Stimulated activated CD8-positive, alpha-beta memory T cell treated with anti-CD3 and anti-CD28 coated beads, Interleukin-7, amount 100 ng/mL, for 4 hours (primary cell): ENCODE measurements at places on chromosomes 12 and 14.

GRCh38 chr12:109948368-109948767 is 47.8 kb downstream of the GIT2 start:
- no peak for DNase-seq

DNA sequence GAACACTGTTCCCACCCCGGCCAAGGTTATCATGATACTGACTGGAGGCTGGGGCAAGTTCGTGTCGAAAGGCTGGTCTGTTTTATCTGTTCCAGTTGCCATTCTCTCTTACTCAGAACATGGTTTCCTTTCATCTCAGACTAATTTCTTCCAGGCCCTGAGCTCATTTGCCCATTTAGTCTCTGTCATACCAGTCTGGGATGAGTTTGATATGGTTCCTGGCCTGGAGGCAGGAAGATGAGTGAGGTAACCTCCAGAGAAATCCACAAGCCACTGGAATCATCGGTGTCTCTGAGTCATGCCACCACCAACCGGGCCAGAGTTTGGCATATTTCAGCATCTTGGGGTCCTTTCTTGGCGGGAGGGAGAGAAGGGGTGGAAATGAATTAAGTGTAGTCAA is 114.7 kb downstream of the NTF3 start:
- no peak for DNase-seq

- DNase-seq, result no peak
These were observed 143.0 kb downstream of the TMTC1 start for GRCh38 chr12:29640589-29641345.

- no peak for DNase-seq
These were observed 44.5 kb upstream of the ZDHHC17 start for GRCh38 chr12:76719171-76720041.
